Ureter (tissue), 1 donor: ENCODE measurements at places on chromosomes 5 and 9. TPM values are rescaled to one million over a fixed set of nuclear protein-coding genes. Genes with fewer than 3 reads are reported as not detected.

DNA sequence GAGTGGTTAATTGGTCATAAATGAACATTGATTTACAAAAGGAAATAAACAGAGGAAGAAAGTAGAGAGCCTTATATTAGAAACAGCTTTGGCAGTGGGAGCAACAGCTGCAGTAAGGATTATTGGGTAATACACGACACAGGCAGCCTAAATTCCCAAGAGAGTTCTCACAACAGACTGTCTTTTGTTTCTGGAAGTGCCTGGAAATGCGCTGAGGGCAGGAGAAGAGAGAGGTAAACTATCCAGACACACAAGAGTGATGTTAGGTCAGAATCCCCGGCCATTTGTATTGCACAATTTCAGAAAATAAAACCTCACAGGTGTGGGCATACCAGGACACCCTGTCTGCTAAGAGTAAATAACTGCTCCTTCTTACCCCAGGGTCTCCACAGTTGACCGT lies 450.4 kb upstream of the CTNND2 start:
- no peak for DNase-seq

DNA sequence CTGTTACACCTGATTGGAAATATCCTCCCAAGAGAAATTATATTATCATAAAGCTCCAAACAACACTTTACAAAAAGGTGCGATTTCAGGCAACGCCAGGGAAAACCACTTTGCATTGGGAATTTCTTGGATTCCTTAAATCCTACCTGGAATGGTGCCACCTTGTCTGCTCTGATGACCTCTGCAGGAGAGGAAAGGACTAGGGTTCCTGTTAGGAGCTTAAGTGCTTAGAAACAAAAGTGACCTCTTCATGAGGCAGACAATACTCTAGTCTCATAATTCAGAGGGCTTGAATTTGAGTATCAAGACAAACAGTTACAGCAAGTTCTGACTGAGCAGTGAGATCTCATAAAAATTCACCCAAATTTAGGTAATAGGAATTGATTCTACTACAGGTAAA lies 33.9 kb upstream of the GLIS3 start:
- no peak for DNase-seq

- DNase-seq, result no peak
These were observed 37.4 kb upstream of the TTC1 start for GRCh38 chr5:159971514-159971913.

DNA sequence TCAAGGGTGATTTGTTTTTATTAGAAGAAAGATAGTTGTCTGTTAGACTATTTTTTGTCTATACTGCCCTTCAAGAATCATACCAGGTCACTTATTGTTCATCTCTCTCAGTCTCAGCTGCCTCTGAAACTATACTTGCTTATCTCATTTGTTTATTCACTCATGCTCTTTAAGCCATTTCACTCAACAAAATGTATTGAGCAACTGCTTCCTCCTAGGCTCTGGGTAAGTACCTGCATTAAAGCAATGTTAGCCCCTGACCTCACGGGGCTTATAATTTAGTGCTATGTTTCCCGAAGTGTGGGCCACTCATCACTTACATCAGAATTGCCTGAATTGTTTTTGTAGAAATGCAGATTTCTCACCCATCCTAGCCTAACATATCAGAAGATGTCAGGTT lies 100.9 kb downstream of the DPYSL3 start:
- DNase-seq, result no peak

GRCh38 chr9:130240410-130241197 lies 25.0 kb upstream of the HMCN2 start:
- DNase-seq, result no peak

DNA sequence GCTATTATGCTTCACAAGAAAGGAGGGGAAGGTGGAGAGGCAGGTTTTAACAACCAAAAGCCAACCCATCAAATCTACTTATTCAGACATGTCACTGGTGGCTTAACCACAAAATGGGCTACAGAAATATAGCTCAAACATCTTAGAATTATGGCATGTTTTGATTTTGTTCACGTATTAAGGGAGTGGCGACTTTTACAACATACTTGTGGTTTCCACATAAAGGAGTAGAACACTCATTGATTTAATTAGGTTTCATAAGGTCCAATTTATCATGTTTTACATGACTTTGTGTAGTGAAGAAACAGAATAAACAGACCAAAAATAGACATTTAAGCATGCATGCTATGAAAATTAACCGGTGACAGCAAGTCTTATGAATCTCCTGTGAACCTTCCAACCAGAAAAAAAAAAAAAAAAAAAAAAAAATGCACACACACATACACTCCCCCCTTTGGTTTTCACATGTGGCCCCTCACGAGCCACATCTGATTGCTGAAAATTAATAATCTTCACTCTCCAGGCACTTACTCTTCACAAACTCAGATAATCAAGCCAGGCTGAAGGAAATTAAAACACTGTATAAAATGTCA lies 5.4 kb downstream of the ZNF608 start:
- no peak for DNase-seq

DNA sequence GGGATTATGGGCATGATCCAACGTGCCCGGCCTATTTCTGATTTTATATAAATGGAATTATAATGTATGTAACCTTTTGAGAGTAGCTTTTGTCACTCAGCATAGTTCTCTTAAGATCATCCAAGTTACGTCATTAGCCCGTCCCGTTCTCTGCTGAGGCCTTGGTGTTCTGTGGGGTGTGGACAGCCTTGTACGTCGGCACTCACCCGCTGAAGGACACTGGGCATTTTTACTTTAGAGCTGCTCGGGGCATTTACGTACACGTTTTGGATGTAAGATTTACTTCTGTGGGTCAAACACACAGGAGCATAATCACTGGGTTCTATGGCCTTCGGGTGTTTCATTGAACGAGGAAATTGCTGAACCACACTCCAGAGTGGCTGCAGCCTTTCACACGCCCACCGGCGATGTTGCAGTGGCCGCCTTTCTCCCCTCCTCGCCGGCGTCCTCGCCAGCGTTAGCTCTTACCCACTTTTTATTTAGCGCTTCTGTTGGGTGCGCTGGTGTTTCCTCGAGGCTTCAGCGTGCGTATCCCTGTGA lies 101.8 kb downstream of the EHMT1 start:
- no peak for DNase-seq

DNA sequence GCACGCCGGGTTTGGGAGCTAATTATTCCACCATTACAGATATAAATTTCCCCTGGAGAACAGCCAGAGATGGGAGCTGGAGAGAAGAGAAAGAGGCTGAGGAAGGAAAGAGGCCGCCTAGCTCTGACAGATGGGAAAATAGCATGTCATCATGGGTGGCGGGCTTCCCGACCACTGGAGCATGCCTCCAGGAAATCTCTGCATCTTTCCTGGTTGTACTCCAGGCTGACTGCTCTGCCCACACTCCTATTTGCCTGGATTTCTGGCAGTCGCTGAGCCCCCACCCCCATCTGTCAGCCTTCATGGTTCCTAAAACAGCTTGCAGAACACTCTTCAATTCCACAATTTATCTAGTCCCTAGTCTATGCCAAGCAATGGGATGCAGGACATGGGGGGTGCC lies 14.3 kb upstream of the GABRP start:
- DNase-seq, result no peak

- no peak for DNase-seq
These were observed 62.7 kb downstream of the PCSK5 start for GRCh38 chr9:75953218-75953617.

- DNase-seq, result no peak
These were observed 214.2 kb downstream of the FANCC start for GRCh38 chr9:95103281-95103771.

DNA sequence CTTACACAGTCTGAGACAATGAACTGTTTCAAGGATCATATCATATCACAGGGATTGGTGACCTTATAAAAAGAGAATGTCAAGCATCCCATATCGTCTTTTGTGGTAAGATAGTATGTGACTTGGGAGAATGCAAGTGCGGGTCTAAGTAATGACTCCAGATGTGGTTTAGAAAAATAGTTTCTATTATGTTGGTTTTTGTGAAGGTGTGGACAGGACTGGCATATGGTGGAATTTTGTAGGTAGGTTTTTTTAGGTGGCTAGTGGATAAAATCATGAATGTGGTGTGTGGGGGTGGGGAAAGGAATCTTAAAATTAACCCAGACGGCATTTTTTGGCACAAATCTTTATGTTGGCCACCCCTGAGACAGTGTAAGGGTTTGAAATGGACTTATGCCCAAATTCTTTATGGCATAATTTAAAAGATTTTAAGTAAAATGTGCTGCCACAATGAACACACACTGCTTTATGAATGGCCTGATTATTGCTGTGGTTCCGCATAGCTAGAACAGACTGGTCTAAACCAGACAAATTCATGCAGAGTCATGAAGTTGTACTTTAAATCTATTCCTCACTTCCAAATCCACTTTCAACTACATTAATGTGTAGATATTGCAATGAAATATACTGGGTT lies 204.8 kb upstream of the HAPLN1 start:
- no peak for DNase-seq

DNA sequence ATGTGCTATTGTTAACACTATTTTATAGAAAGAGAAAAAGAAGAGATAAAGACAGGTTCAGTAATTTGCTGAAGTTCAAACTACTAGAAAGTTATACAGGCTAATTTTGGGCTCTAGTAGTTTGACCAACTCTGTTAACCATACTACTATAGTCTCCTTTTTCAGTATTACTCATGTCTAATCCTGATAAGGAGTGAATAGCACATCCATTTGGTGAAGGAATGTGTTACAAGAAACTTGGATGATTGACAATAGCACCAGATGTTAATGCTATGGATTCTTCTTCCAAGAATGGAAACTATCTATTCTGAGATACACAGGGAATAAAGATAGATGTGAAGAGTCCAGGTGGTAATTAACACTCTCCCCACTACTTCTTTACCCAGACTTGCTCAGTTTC lies 677.3 kb downstream of the PRELID2 start:
- DNase-seq, result no peak

DNA sequence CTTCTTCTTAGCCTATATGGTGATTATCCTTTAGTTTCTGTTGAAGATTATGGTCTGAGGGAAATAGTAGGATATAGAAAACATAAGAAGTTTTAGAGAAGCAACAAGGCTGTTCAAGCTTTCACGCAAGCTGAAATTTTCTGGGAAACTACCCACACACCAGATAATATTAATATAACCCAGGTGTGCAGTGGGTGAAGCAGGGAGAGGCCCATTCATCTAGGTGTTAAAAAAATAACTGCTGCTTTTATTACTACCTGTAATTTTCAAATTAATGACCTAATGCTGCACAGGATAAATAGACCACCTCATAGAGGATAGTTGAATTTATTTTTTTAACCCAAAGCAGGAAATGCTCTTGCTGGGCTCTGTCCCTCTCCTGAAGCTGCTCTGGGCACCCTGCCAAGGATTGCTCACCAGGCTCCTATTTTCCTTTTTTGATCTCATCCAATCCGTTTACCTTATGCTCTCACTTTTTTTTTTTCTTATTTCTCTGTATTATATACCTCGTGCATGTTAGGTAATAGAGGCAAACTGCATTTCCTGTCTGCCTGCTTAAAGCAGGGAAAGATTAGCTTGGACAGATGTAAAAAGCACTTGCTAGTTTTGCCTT lies 124.3 kb upstream of the SLC12A2 start:
- peak; percentile 82 for DNase-seq

- no peak for DNase-seq
These were observed 24.8 kb upstream of the PRDM9 start for GRCh38 chr5:23482642-23483041.

DNA sequence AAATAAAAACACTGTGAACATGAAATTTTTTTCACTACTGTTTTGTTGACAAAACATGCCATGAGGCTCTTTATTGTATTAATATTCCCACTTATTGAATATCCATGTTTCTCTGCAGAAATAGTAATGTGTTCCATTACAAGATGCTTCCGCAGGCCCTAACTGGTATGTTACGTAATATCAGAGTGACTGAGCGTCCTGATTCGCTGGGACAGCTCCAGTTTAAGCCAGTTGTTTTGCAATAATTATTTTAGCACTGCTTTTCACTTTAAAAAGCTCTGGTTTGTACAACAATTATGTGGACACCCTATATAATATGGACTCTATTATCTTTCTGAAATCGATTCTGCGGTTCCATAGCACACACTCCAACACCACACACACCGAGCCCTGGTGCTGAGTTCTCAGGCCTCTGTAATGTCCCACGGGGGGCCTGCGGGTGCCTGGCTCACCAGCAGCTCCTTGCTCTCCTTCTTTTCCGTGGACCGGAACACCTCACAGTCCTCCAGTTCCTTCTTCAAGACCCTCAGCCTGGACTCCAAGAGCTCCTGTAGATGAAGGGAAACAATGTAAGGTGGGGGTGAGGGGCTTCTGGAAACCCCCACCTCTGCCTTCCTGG lies 1.8 kb downstream of the TRIM7 start:
- no peak for DNase-seq

- peak; percentile 70 for DNase-seq
These were observed at the start of gene NINJ1 for GRCh38 chr9:93134015-93134739. TSS of gene NINJ1 (minus strand) at chr9:93134251. CDS start at chr9:93134217, 34 bp downstream.

GRCh38 chr5:10329820-10330481 lies 22.2 kb upstream of the CMBL start:
- DNase-seq, result peak; percentile 61

DNA sequence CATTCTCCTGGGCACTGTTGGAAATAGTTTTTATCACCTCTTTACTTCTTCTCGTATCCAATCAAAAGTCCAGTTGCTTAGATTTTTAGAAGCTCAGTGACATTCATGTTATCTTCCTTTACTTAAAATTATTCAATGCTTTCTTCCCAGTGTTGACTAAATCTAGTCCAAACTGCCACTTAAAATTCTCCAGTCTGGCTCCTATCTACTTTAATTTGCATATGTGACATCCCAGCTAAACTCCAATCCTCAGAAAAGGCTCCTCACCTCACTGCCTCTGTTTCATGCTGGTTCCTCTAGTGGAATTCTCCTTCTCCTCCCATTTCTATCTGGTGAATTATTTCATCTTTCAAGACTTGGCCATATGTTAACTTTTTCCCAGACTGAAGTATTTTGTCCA lies 1238.7 kb upstream of the WWC1 start:
- DNase-seq, result no peak

DNA sequence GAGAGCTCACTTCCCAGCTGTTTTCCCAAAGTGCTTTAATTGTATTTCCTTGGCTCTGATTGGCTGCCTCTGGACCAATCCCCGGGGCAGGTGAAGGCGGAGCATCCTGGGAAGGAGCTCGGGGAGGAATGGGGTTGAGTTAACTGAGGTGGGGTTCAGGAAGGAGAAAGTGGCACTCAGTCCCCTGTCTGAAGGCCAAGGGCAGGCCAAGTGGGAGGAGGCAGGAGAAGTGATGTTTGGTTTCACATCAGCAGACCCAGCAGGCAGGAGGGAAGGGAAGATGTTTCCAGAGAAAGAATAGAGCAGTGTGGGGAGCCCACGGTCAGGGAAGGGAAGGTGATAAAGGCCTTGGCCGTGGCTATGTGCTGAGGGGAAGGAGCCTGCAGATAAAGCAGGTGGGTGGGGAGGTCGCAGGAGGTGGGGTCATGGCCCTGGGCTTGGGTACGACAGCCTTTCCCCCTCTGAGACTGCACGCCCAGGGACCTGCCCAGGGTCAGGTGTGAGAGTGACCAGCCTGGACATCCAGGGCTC lies 3.1 kb downstream of the TSPAN17 start:
- no peak for DNase-seq

Gene NMUR2
- total RNA-seq, result not detected

Gene CHD1
- 53.5 TPM for total RNA-seq

Gene FOXD4
- not detected for total RNA-seq

Gene BARHL1
- total RNA-seq, result not detected

Gene ABCA1
- 33.4 TPM for total RNA-seq
